ENCODE measurements at places on chromosomes 7 and 10.

- peak; percentile 9 for DNase-seq
These were observed 5.8 kb upstream of the PDCD4 start for GRCh38 chr10:110865809-110866482.

DNA sequence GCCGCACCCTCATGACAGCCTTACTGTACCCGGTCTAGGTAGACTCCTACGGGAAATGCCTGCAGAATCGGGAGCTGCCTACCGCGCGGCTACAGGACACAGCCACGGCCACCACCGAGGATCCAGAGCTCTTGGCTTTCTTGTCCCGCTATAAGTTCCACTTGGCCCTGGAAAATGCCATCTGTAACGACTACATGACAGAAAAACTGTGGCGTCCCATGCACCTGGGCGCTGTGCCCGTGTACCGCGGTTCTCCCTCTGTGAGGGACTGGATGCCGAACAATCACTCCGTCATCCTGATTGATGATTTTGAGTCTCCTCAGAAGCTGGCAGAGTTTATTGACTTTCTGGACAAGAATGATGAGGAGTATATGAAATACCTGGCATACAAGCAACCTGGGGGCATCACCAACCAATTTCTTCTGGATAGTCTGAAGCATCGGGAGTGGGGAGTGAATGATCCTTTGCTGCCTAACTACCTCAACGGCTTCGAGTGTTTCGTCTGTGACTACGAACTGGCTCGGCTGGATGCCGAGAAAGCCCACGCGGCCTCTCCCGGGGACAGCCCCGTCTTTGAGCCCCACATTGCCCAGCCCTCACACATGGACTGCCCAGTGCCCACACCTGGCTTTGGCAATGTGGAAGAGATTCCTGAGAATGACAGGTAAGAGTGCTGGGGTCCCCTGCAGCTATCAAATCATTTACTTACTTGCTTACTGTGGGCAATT, 8.5 kb upstream of the CHCHD1 start:
- DNase-seq: peak; percentile 19

GRCh38 chr10:129956876-129957673, 7.0 kb downstream of the EBF3 start:
- peak; percentile 51 for DNase-seq

- DNase-seq: peak; percentile 100
These were observed 29.1 kb downstream of the GTF2IRD1 start for GRCh38 chr7:74482629-74483401.

DNA sequence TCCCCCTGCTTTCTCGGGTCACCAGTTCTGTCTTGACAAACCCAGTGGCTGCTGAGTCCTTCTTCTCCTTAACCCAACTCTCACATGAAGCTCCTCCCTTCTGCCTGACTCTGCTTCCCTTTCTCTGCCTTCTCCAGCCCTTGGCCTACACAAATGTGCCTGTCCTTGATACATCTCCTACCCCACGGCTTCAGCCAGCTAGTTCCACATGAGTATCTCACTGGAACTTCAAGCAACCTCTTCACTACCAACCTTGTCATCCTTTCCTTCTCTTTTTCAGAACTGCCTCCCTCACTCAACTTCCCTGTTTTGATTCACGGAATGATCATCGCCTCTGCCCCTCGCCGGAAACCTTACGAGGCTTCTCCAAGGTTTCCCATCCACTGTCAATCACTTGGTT, 55.9 kb downstream of the PDIA4 start:
- no peak for DNase-seq

DNA sequence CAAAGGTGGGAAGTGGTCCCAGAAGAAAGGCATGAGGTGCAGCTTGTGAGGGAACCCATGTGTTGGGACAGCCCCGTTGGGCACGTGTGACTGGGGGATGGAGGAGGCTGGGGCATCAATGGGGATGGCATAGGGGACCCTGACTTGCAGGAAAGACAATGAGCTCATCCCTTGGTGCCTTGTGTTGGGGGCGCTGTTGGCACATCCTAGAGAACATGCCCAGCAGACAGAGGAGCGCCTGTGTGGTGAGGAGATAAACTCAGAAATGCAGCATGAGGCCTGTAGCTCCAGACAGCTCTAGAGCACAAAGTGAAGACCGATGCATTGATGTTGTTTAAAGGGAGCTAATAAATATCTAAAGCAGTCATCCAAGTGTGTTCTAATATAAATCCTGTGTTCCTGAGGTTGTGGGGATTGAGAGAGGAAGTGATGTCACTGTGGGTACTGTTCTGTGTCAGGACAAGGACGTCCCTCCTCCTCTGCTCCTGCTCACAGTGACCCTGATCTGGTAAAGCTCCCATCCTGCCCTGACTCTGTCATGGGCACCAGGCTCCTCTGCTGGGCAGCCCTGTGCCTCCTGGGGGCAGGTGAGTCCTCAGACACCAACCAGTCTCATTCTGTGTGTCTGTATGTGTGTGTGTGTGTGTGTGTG, 126.1 kb upstream of the PRSS58 start:
- DNase-seq: no peak

GRCh38 chr7:90625562-90625961, 29.4 kb downstream of the CDK14 start:
- peak; percentile 27 for DNase-seq

DNA sequence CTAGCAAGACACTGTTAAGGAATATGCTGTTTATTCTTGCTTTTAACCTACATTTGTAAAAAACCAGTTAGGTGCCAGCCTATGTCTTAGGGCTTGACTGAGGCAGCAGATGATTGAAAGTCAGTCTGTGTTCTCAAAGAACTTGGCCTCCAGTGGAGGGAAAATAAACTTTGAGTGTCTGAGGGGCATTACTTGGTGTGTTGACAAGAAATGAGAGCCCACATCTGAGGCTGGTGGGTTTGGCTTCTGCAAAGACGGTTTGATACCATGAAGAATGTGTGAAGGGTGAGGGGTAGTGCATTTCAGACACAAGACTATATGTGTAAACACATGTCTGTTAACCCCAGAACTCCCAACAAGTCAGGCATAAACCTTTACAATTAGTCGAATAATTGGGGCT, 28.5 kb downstream of the CCSER2 start:
- no peak for DNase-seq

- DNase-seq: peak; percentile 48
These were observed 301.3 kb downstream of the RNLS start for GRCh38 chr10:88281592-88282347.

- no peak for DNase-seq
These were observed 27.9 kb upstream of the DPYSL4 start for GRCh38 chr10:132158823-132159222.

GRCh38 chr7:156445997-156446761, 194.4 kb upstream of the RNF32 start:
- no peak for DNase-seq

- peak; percentile 91 for DNase-seq
These were observed 5.3 kb downstream of the SRGN start for GRCh38 chr10:69092959-69093850.

- no peak for DNase-seq
These were observed 199.2 kb upstream of the SEMA3A start for GRCh38 chr7:84393786-84394185.

GRCh38 chr7:74290553-74290950, 1.3 kb downstream of the CLIP2 start:
- no peak for DNase-seq

- no peak for DNase-seq
These were observed 389.7 kb downstream of the INHBA start for GRCh38 chr7:41313171-41313570.

GRCh38 chr10:71634531-71635164, 84.9 kb downstream of the C10orf105 start:
- DNase-seq: no peak

GRCh38 chr10:14751921-14752320, 22.8 kb downstream of the FAM107B start:
- DNase-seq: no peak

DNA sequence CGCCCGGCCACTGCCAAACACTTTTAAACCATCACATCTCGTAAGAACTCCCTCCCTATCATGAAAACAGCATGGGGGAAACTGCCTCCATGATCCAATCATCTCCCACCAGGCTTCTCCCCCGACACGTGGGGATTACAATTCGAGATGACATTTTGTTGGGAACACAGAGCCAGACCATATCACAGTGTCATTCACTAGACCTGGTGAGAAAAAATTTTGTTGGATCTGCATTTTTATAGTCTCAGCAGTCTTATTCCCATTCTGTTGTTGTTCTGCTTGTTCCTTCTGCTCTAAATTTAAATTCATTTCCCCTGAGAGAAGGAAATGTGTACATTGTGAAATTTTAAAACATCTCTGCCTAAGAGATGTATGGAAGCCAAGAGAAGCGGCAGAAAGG, 4.8 kb upstream of the MKLN1 start:
- no peak for DNase-seq

GRCh38 chr7:134435161-134435920, 23.6 kb downstream of the AKR1B1 start:
- no peak for DNase-seq

GRCh38 chr7:18278316-18278715, 217.2 kb upstream of the HDAC9 start:
- DNase-seq: no peak

DNA sequence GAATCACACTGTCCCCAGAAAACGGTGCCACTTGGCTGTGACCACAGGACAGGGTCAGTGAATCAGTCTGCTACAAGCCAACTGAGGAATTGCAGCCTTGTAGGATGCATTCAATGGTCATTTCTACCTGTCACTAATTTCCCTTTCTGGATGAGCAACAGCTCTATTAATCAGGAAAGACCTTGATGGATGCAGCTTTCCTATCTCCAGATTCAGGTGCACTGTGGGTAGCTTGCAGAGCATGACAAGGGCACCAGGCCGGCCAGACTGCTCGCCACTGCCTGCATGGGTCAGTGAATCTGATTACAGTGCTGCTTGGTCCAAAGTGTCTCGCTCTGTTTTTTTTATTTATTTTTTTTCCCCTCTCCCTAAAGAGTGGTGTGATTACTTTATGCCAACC, 506.8 kb upstream of the AUTS2 start:
- no peak for DNase-seq

- DNase-seq: no peak
These were observed 115.6 kb downstream of the ATXN7L1 start for GRCh38 chr7:105760551-105761447.

Measured in ACHN (cell line).